ENCODE measurements at places on chromosomes 16 and 17.

DNA sequence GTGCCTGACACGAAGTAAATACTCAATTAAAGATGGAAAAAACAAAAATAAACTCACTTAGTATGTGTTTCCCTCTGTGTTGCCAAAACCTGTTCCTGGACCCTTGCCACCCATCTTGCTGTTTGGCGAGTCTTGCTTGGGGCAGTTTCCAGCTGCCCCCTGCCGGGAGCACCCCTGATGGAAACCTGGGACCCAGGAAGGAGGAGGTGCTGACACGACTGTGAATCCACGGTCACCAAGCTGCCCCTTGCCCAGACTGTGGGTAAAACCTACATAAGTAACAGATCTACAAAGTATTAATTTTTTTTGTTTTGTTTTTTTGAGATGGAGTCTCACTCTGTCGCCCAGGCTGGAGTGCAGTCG lies 50.1 kb upstream of the SIAH1 start:
- DNase-seq = no peak

DNA sequence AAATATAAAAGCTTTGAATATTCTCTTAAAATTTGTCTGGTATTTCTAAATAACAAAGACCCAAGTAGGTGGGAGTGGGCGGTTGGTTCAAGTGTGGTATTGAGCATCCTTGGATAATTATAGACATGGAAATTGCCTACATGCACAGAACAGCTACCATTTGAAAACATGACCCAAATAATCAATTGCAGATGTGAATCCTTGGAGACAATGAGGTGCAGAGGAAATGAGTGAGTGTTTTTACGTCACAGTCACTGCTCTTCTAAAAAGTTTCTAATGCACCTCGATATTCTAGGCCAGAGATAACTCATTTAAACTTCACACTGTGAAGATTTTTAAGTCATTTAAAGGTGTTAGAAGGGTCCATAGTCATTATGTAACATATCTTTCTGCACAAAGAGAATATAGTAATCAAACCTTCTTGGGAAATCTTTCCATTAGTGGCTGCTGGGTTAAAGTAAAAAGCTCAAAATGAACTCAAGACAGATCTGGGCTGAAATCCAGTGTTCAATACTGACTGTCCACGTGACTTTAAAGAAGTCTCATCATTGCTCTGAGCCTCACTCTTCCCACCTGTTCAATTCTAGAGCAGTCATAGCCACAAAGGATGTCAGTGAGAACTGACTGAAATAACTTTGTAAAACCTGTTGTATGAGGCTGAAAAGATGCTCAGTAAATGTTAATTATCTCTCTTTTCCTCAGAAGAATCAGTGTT lies 144.5 kb downstream of the CDH11 start:
- DNase-seq = no peak

GRCh38 chr16:80125677-80126076 lies 415.1 kb upstream of the DYNLRB2 start:
- no peak for DNase-seq

- no peak for DNase-seq
Measured at GRCh38 chr17:81939881-81940385, 2.8 kb upstream of the PYCR1 start.

DNA sequence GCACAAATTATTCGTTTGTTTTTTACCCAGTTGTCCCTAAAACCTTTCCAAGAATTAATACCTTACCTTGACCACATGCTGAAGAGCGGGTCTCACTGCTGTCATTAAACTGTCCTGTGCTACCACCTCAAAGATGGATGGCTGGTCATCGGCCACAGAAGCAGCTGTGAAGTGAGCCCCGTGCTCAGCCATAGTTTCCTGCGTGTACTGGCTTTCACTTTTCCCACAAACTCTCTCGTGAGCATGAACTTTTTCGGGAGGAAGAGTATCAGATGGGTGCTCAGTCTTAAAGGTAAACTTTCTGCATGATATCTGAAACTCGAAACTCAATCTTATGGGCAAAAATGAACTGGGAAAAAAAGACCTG lies 558 bp downstream of the PEX12 start:
- DNase-seq = no peak

GRCh38 chr16:28139530-28139929 lies 72.2 kb downstream of the XPO6 start:
- DNase-seq = no peak

DNA sequence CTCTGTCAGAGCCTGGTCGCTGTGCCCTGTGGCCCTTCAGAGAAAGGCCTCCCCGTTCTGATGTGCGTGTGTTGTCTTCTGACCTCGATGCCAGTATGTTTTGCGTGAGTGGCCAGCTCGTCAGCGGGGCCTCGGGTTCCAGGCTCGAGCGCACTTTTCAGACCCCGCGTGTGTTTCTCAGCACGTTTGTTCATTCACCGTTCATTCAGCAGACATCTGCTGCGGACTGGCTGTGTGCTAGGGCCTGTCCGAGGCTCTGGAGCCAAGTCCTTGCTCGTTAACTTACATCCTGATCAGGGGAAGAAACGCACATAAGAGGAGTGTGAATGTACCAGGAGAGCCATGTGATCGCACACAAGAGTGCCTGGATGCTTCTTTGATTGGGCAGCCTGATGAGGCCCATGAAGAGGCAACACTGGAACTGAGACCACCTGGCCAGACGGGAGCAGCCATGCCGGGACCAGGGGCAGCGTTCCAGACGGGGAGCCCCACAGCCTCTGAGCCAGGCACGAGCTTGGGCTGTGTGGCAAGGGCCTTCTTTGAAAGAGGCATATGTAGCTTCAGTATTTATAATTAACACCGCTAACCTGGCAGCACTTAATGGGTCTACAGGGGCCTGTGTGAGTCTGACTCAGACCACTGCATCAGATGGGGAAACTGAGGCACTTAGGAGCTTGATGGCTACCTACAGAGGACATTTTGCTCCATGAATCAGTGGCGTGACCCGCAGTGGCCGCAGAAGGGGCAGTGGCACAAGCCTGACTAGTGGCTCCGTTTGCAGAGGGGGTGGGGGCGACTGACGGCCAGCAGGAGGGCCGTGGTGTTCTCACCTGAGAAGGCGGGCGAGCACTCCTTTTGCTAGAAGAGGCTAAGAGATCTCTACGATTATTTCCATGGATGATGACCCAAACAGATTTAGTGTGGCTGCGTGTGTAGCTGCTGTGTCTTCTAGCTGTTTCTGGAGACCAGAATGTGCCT lies 187.9 kb upstream of the CHMP6 start:
- DNase-seq = no peak

DNA sequence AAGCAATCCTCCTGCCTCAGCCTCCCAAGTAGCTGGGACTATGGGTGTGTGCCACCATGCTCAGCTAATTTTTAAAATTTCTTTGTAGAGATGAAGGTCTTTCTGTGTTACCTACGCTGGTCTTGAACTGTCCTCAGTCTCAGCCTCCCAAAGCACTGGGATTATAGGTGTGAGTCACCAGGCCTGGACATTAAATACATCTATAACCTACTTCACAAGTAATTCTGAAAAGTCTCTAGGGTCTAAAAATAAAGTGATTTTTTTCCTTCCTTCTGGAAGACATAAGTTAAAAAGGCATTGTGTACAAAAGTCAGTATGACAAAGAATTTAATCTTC lies 118.3 kb downstream of the PARN start:
- no peak for DNase-seq

DNA sequence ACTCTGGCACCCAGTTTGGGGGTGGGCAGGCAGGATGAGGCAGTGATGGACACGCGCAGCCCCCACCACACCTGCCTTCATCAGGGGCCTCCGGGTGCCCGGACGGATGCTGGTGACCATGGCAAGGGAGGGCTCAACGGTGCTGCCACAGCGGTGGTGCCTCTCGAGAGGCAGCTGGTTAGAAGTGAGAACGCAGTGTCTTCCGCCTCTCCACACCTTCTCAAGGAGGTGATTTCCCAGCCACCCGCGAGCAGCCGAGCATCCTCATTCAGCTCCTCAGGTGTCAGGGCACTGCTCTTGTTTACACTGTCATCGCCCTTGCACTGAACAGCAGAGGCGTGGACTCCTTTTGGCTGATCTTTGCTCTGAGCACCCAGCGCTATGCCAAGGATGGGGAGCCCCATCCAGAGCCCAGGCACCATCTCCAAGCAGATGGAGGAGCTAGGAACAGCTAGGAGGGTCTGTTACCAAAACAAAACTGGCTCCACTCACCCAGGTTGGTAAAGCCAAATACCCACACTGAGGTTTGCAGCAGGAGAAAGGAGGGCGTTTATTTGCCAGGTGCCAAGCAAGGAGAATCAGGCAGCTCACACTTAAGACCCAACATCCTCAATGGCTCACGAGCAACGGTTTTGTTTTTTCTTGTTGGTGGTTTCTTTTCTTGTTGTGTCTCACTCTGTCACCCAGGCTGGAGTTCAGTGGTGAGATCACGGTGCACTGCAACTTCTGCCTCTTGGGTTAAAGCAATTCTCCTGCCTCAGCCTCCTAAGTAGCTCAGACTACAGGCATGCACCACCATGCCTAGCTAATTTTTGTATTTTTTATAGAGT lies 174.3 kb upstream of the TNRC6C start:
- DNase-seq = peak; percentile 42

DNA sequence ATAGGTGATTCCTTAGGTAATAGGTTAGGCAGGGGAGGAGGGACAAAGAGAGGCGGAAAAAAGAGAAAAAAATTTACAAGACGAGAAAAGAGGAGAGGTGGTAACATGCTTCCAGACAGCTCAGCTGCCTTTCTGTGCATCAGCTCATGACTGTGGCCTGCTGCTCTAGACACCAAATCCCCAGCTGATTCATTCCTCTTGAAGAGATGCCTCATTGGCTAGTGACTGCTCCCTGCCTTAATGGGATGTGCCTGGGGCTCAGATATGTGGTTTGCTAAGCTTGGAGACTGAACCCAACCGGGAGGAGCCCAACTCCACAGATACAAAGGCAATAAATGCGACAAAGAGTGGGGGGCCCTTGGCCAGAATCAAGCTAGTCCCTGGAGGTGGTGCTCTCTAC lies 105.9 kb upstream of the FAM20A start:
- no peak for DNase-seq

GRCh38 chr17:81483862-81484194 lies 28.8 kb downstream of the ACTG1 start:
- DNase-seq = no peak

DNA sequence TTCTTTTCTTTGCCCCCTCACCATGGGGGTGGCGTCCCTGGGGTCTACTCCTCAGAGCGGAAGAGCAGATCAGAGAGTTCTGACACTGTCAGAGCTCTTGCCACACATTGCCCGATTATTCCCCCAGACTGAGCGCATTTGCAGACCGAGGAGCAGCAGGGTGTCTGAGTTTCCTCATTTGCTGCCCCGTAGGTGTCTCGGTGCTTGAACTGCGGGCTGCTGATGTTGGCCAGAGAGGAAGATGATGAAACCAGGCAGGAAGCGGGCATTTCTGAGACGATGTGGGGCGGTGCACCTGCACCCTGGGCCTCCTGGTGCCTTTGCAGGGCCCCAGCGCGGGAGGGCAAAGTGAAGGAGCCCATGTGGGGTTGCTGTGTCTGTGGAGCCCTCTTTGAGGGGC lies 55.2 kb downstream of the ARSG start:
- peak; percentile 44 for DNase-seq

GRCh38 chr17:11387610-11388009 lies 146.6 kb downstream of the SHISA6 start:
- DNase-seq = no peak

- DNase-seq = no peak
Measured at GRCh38 chr17:42835732-42836131, 2.5 kb downstream of the PSME3 start.

- no peak for DNase-seq
Measured at GRCh38 chr17:34249478-34249877, 5.6 kb upstream of the CCL2 start.

DNA sequence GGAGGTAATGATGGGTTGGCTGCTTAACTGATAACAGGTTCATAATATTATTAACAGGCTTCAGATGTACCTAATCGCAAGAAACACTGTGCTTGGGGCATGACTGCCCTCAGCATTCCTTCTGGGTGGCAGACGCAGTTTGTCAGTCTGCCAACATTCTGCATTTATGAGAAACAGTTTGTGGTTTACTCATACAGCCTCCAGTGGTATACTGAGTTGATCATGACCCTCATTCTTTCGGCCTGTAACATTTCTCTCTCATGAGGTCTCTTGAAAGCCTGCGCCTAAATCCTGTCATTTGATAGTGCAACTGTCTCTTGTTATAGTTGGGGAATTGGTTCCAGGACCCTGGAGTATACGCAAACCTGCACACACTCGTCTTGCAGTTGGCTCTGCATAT lies 4.9 kb upstream of the RUSF1 start:
- no peak for DNase-seq

DNA sequence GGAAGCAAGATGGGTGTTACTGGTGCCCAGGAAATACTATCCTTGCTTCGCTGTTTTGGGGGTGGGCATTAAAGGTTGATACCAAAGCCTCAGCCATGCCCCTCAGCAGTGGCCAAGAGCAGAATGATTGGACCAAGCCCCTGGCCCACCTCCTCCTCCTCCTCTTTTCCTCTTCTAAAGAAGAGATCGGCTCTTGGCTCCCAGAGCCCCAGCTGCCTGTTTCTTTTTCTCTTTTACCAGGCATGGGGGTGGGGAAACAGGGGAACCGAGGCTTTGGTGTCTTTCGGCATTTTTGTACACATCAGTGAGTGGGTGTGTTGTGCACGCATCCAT lies 5.8 kb downstream of the THRA start:
- DNase-seq = no peak

DNA sequence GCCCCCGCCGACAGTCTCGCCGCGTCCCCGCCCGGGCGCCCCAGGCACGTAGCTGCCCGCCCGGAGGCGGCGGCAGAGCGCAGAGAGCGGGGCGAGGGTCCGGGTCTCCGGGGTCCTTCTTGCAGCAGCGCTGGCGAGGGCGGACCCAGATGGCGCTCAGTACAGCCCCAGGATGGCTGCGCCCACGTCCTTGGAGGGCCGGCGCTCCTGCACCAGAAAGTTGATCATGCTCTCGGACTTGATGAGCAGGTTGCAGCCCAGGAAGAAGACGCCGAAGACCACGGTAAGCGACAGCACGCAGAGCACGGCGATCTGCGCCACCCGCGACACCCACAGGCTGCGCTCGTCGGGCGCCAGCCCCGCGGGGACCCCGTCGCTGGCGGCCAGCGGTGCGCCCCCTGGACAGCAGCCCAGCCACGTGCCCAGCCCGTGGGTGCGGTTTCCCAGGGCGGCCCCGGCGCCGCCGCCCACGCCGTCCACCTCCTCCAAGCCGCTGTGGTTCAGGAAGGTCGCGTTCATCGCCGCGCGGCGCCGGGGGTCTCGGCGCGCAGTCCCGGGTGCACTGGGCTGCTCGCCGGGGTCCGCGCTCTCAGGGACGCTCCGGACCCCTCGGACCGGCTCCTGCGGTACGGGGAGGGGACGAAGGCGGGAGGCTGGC lies 435 bp downstream of the RPRML start:
- peak; percentile 36 for DNase-seq

DNA sequence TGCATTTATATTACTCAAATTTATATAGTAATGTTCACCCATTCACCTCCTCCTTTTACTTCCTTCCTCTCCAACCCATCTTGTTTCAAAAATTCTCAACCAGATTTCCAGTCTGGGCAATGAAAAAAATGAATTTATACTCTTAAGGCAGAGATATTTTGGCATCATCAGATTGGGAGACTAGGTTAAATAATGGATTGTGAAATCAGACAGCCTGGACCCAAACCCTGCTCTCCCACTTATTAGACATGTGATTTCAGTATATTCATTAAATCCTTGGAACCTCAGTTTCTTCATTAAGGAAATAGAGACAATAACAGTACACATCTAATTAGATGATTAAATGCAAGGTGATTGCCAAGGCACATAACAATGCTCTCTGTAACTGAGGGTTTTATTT lies 7.8 kb downstream of the ACSM1 start:
- no peak for DNase-seq

- DNase-seq = no peak
Measured at GRCh38 chr17:38912221-38912813, 13.1 kb upstream of the LASP1NB start.
